ENCODE measurements at places on chromosomes 6 and 20.

GRCh38 chr6:1987640-1988039 is 257.8 kb downstream of the GMDS start:
- DNase-seq = peak; percentile 38

GRCh38 chr6:106745197-106745770 is 115.9 kb downstream of the QRSL1 start:
- DNase-seq = no peak

DNA sequence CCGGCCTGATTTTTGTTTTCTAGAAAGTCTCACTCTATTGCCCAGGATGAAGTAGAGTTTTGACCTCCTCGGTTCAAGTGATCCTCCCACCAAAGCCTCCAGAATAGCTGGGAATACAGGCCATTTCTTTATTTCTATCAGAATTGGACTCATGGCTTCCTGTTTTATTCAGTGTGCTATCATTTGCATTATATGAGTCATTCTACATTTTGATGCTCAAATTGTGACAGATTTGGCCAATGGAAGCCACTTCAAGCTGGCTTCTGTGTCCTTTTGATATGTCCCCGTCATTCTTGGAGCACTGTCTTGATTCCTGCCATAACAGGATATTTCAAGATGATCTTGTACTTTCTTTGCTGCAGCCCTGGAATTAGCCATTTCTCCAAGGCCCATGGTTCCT is 75.1 kb downstream of the CNBD2 start:
- no peak for DNase-seq

DNA sequence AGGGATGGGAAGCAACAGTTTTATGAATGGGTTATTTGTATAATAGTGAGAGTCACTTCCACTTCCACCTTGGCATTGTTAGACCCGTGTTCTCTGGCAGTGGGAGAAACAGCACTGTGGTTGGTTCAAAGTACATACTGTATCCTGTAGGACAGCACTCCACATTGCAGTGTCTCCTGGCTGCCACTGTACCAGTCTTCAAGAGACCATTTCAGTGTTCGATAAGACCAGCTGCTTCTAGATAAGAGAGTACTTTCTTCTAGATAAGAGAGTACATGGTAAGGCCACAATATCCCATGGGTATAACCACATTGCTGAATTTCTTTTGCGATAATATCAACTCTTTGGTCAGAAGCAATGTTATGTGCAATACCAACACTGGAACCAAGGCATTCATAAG is 28.8 kb downstream of the FITM2 start:
- no peak for DNase-seq

- DNase-seq = peak; percentile 78
These were observed 174.7 kb downstream of the TMEM242 start for GRCh38 chr6:157148391-157149323.

DNA sequence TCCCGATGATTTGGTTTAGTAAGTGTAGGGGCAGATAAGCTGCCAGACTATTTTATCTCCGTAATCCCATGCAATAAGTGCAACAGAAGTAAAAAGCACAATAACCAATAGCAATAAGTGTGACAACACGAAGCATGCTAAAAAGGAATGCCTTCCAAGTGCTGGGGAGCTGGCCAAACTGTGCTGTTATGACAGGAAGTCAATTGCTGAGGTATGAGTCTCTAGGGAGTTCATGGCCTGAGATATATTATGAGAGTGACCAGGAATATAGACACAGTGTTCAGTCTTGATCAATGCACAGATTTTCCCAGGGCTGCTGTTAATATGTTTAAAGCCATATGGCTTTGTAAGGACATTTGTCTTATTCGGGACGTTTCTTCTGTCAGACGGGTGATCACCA is 10.5 kb upstream of the ANGPT4 start:
- no peak for DNase-seq

GRCh38 chr6:128282961-128283360 is 237.4 kb downstream of the PTPRK start:
- no peak for DNase-seq

DNA sequence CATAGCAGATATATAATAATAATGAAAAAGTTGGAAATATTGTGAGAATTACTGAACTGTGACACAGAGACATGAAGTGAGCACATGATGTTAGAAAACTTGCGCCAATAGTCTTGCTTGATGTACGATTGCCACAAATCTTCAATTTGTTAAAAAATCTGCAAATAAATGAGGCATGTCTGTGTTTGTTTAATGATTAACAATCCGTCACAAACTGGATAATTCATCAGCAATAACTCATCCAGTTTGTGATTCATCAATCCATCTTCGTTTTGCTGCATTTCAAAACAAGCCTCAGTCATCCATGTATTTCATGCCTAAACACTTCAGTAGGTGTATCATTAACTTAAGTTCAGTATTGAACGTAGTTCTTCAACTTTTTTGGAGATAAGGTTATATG is 25.5 kb upstream of the SMIM26 start:
- peak; percentile 57 for DNase-seq

- no peak for DNase-seq
These were observed 2.4 kb downstream of the SLC22A23 start for GRCh38 chr6:3454273-3455010.

- DNase-seq = peak; percentile 55
These were observed 166.7 kb downstream of the HAO1 start for GRCh38 chr20:7773511-7773910.
